ENCODE measurements at places on chromosomes 2 and 18.

- no peak for DNase-seq
These were observed 24.3 kb downstream of the NCKAP1 start for GRCh38 chr2:183014005-183014404.

DNA sequence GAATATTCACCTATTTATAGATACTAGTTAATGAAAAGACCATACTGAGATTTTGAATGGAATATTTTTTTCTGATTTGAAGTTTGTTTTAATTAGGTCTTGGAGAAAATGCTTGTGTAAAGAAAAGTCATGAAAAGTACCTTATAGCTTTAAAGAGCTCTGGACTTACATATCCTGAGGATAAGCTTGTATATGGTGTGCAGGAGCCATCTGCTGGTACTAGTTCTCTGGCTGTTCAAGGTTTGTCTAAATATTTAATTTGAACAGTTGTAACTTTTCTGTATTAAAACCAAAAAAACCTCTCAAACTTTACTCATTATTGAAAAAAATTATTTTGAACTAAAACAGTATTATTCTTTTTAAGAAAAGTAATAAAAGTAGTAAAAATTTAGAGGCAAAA is 50.1 kb downstream of the UBR3 start:
- DNase-seq: peak; percentile 11

DNA sequence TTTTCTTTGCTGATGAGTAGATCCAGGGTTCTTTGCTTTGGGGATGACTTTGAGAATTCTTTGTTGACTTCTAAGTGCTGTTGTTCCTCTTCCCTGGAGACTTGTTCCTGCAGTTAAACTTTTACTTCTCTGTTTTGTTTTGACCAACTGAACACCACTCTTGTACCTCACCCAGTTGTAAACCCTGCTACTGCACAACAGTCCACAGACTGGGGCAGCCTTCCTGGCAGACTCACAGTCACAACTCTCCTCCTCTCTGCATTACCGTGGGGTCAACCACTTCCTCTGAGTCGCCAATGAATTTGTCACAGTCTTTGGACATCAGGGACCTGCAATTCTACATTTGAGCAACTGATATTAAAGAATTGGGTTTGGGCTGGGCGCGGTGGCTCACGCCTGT is 3.8 kb upstream of the SLC8A1 start:
- DNase-seq: no peak

DNA sequence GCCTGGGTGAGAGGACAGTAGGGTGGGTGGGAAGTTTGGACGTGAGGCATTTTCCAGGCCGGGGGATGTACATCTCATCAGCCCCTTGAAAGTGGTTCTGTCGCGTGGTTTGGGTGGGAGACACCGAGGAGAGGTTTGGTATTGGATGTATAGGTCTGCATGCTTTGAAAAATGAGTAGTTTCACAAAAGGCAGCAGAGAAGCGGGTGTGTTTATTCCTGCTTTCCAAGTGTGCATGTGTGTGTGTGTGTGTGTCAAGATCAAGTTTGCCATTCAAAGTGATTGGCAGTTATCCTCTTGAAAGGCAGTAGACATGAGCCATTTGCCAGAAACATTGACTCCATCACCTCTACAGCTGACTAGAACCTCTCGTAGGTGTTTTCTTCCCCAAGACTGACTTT is 423.1 kb upstream of the POU3F3 start:
- no peak for DNase-seq

GRCh38 chr2:88429929-88430328 is 22.6 kb downstream of the FOXI3 start:
- DNase-seq: no peak

- no peak for DNase-seq
These were observed 154.2 kb upstream of the ZEB2 start for GRCh38 chr2:144674071-144674470.

- no peak for DNase-seq
These were observed 72.8 kb upstream of the TTC39C start for GRCh38 chr18:23941791-23942190.

DNA sequence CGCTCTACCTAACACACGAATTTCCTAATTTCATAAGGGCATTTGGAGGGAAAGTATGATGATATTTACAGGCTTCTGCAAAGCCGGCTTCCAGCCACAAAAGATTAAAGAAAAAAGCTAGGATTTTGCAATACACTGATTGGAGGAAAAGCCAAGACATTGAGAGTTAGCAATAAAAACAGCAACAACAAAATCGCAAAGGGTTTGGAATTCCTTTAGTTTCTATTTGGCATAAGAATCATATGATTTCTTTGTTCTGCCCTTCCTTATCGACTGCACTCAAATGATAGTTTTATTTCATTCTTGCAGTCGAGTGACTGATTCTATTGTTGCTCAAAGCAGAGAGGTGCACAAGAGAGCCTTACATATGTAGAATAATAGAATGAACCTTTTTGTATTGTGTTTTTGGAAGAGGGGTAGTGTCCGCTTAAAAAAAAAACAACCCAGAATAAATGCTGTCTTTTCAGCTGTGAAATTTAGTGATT is 3.9 kb upstream of the ZNF532 start:
- no peak for DNase-seq

DNA sequence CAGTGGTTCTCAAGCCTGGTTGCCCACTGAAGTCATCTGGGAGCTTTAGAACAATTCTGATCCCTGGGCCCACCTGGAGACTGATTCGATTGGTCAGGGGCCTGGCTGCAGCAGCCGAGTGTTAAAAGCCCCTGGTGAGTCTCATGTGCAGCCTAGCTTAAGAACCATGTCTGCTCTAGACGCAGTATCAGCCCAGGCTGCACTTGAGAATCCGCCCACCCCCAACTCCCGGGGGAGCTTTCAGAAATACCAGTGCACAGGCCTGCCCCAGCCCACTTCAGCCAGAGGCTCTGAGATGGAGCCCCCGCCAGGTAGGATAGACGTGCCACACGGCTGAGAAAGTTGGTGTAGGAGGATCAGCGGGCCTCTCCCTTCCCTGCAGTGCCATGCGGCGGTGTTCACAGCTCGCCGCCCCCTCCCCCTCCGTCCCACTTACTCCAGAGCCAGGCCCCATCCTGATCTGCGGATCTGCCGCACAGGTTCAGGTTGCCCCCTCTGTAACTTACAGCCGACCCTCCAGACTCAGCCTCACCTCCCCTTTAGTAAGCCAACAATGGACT is 209.0 kb upstream of the RAB12 start:
- DNase-seq: no peak

DNA sequence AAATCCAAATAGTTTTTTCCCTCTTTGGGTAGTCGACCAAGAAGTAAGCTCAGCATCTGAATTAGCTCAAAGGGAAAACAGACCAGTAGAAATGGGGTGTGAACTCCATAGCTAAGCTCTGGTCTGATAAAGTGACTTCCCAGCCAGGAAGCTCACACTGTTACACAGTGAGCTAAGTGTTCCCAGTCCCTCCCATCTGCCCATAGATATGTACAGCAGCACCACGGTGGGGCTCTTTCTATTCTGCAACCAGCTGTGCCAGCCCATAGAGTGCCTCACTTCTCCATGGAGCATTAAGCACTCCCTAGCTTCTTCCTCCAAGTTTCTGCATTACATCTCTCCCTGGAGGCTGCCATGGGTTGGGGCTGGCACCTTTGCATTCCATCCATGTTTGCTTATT is 27.6 kb upstream of the NEMP2 start:
- no peak for DNase-seq

DNA sequence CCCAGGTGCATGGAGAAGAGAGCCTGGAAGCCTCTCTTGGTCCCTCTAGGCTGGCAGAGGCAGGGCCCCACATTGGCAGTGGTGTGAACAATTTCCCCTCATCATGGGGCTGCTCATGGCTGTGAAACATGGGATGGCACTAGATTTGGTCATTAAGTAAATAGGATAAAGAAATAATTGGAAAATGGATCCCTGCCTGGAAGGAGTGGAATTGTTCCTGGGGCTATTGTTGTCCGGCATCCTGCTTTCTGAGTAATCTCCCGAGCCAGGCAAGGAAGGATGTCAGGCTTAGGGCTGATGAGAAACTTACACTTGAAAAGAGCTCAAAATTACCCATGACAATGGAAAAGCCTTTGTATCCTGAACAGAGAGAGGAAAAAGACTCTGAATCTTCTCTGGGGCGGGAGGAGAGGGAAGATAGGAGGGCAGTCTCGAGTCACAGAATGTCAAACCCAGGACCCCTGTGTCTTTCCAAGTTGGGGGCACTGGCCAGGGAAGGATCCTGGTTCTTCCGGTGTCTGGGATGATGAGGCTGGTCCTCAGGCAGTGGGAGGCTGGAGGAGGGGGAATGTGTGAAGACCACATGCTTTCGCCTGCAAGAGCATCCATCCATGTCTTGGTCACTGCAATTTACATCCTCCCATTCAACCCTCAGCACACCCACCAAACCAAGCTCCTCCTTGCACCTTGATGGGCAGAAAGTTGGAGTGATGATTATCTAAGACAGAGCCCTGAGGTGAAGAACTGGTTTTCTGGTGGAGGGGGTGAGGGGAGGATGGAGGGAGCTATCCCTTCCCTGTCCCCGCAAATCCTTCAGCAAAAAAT is 27.1 kb upstream of the STEAP3 start:
- DNase-seq: no peak

- peak; percentile 43 for DNase-seq
These were observed 909 bp downstream of the TMEM87B start for GRCh38 chr2:112055730-112056625.

GRCh38 chr18:8845506-8845905 is 140.2 kb downstream of the MTCL1 start:
- no peak for DNase-seq

DNA sequence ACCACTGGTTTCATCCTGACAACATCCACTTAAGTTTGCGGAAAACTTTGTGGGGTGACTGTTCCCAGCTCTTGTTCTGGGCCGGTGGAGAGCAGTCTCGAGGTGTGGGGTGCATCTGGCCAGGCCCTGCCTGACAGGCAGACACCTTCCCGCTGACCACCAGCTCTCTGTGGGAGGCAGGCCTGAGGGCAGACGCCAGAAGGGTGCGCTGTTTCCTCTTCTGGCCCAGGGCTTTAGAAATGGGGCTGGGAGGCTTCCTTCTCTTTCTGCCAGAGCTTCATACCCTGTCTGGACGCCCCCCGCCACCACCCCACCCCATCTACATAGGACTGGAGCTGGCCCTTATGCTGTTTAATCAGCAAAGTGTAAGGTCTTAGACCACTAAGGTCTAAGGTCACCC is 263.8 kb downstream of the LOXHD1 start:
- no peak for DNase-seq

DNA sequence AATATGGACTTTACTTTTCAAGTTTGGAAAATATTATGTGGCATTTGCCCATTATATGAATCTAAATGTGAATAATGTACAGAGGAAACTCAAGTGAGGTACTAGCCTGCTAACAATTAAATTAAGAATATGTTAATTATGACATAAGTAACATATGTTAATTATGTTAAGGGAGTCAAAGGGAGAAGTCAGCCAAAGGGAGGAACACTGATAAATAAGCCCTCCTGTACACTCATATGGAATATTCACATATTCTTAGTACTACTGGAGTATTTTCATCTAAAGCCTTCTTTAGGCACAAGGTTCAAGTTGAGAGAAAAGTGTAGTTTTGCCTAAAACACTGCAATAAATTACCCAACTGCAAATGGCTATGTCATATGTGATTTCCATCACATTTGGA is 30.1 kb downstream of the ITGB6 start:
- DNase-seq: no peak

GRCh38 chr2:143899987-143900386 is 619.9 kb downstream of the ZEB2 start:
- no peak for DNase-seq

DNA sequence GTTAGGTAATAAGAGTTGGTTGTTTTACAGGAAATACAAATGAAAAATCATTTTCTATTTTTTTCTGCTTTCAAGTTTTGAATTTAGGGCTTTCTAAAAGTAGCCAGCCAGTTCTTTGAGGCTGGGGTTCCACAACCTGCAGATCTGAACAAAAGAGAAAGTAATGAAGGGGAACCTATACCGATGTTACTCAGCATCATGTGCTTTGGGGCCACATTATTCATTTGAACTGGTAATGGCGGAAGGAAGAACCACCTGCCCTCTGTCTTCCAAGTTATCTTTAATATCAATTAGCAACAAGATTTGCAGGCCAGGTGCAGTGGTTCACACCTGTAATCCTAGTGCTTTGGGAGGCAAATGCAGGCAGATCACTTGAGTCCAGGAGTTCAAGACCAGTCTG is 12.9 kb upstream of the MRO start:
- DNase-seq: no peak

DNA sequence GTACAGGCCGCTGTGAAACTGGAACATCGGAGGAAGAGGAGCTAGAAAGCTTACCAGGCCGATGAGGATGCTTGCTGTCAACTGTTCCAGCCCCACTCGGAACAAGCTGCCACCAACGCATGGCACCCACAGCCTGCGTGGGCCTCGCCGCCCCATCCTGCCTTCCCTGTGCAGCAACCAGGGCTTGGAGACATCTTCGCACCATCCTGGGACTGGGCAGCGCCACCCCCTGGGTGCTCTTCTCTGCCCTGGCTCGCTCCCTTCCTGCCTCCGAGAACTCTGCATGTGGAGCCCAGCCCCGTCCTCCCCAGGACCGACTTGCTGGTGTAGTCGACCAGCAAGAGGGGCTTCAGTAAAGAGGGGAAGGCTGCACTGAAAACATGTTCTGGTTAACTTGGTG is 10.8 kb downstream of the TMEM18 start:
- no peak for DNase-seq

DNA sequence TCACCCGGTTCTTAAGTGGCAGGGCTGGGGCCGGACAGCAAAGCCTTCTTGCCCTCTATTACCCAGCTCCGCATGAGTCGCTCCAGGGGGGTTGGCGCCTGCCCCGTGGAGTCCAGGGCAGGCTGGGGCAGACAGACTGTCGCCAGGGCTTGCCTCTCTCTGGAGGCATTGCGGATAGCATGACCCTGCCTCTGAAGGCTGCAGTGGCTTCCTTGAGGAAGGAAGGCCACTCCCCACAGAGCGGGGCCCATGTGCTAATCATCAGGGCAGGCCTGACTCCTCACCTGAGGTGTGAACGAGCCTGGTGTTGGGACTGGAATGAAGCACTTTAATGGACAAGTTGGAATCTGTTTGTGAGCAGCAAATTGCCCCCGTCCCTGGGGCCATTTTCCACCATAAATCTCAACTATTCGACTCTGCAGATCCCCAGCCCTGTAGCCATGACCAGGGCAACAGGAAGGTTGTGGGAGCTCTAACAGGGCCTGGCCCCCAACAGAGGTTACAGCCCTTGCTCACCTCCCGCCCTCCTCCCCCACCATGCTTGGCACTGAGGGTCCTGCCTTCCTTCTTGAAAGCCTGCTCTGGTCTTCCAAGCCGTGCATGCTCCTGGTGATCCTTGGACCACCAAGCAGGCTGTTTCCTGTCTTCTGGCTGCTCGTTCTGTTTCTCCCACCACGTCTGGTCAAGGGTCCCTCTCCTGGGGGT is 144.9 kb upstream of the HAAO start:
- no peak for DNase-seq

Measured in HuH-7.5 (cell line).